Heart right ventricle (tissue), 16 donors: ENCODE measurements at places on chromosomes 11 and 22. TPM values are rescaled to one million over a fixed set of nuclear protein-coding genes. Genes with fewer than 3 reads are reported as not detected.

Gene ZNRF3
- 6.3 TPM for total RNA-seq

Gene SYCE3
- total RNA-seq: not detected

Gene RFPL2
- total RNA-seq: not detected

Gene FBLN1
- total RNA-seq: 57.3 TPM

Gene KCNK7
- 0.35 TPM for total RNA-seq

DNA sequence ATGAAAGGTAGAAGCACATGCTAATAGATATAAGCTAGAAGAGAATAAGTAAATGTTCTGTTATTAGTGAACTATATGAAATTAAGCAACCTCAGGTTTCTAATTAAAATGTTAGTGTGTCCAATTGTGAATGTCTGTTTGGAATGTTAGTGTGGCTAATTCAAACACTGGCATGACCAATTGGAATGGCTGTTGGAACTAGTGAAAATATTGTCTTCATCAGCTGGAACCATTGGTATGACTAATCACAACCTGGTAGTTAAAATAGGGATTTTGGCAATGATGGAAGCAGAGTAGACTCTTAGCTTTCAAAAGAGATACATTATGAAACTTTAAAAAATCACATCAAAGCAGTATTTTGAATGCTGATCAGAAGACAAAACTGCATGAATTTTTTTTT lies 66.8 kb downstream of the CYB5R2 start:
- H3K27me3 ChIP-seq: no peaks in the 10 kb centered on the region
- no peak for DNase-seq
- no peak overlapping the region for H3K27ac ChIP-seq
- peaks cover 16% of the 10 kb centered on the region for H3K4me1 ChIP-seq

GRCh38 chr22:46542011-46542985 lies 4.9 kb upstream of the CELSR1 start:
- no peaks in the 10 kb centered on the region for H3K27me3 ChIP-seq
- no peaks in the 10 kb centered on the region for H3K36me3 ChIP-seq
- peak; percentile 79 for DNase-seq
- H3K4me3 ChIP-seq: no peak overlapping the region

GRCh38 chr22:48423481-48423911 lies 1404.2 kb downstream of the BRD1 start:
- H3K27ac ChIP-seq: no peak overlapping the region
- H3K27me3 ChIP-seq: no peaks in the 10 kb centered on the region
- H3K36me3 ChIP-seq: no peaks in the 10 kb centered on the region
- no peak for DNase-seq
- H3K4me1 ChIP-seq: no peaks in the 10 kb centered on the region

DNA sequence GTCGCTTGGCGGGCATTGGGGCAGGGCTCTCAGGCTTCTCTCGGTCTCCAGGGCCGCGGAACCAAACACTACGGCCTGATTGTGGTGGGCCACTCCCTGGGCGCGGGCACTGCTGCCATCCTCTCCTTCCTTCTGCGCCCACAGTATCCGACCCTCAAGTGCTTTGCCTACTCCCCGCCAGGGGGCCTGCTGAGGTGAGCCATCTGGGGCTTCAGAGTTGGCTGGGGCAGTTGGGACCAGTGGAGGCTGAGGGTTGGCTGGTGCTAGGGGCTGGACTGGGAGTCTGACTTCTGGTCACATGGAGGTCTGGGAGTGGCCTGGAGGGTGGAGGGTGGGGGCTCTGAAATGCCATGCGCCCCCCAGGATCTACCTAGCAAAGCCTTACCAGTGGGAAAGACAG lies 15.3 kb upstream of the MYRF start:
- no peak overlapping the region for H3K27ac ChIP-seq
- H3K4me3 ChIP-seq: no peak overlapping the region
- H3K27me3 ChIP-seq: no peaks in the 10 kb centered on the region
- no peak for DNase-seq
- H3K36me3 ChIP-seq: no peaks in the 10 kb centered on the region

GRCh38 chr22:45916515-45916914 lies 60.4 kb downstream of the WNT7B start:
- H3K4me1 ChIP-seq: peaks cover 4% of the 10 kb centered on the region
- DNase-seq: no peak
- H3K36me3 ChIP-seq: no peaks in the 10 kb centered on the region
- H3K4me3 ChIP-seq: no peak overlapping the region
- H3K27ac ChIP-seq: no peak overlapping the region
- H3K27me3 ChIP-seq: no peaks in the 10 kb centered on the region

GRCh38 chr22:30402028-30402765 lies 5.4 kb downstream of the SEC14L2 start:
- peaks cover 12% of the 10 kb centered on the region for H3K4me1 ChIP-seq
- H3K36me3 ChIP-seq: peaks cover 4% of the 10 kb centered on the region
- no peak for DNase-seq
- no peak overlapping the region for H3K4me3 ChIP-seq

DNA sequence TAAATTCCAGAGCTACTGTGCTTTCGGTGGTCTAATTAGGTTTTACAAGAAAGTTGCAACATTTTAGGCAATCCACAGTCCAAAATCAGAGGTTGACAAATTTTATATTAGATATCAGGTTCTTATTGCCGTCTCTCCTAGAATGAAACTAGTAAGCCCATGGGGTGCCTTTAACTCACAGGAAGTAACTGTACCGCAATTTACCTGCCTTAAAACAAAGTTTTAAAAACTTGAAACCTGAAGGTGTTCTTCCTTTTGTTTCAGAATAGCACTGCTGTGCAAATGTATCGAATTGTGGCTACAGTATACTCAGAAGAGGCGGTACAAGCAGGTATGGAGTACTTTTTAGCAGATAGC lies 77.2 kb downstream of the PISD start:
- no peak overlapping the region for H3K27ac ChIP-seq
- DNase-seq: no peak
- no peaks in the 10 kb centered on the region for H3K27me3 ChIP-seq

DNA sequence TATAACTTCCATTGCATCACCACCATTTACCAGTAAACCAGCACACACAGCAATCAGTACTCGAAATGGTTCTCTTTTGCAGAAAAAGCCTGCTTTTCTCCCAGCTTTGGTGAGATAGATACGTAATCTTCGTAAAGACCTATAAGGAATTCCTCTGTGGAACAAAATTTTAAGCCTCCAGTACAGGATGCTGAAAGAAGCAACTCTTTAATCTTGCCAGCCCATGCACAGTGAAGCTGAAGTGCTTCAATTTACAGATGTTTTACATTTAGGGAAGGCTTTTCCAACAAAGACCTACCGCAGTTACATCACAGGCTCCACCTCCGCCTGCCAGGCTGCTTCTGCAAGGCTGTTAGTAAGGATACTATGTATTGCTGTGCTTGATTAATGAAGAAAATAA lies 1.9 kb downstream of the ELMOD1 start:
- peaks cover 83% of the 10 kb centered on the region for H3K27me3 ChIP-seq
- no peaks in the 10 kb centered on the region for H3K36me3 ChIP-seq
- no peak overlapping the region for H3K4me3 ChIP-seq
- H3K27ac ChIP-seq: no peak overlapping the region

DNA sequence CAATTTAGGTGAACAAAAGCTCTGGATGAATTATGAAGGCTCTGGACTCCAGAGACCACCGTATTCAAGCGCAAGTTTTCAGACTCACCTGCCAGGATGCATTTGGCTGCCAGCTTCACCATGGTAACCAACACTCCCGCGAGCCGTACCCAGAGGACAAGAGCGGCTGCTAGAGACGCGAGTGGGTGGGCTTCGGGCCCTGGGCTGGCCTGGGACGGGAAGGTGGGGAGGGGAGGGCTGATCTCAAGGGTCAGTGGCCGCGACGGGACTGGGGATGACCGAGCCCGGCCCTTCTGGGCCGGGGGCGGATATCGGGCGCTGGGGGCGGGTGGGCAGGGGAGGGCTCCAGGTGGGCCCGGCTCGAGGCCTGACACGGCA lies 344 bp downstream of the IFT27 start:
- peaks cover 15% of the 10 kb centered on the region for H3K4me1 ChIP-seq
- DNase-seq: peak; percentile 40
- H3K36me3 ChIP-seq: no peaks in the 10 kb centered on the region

DNA sequence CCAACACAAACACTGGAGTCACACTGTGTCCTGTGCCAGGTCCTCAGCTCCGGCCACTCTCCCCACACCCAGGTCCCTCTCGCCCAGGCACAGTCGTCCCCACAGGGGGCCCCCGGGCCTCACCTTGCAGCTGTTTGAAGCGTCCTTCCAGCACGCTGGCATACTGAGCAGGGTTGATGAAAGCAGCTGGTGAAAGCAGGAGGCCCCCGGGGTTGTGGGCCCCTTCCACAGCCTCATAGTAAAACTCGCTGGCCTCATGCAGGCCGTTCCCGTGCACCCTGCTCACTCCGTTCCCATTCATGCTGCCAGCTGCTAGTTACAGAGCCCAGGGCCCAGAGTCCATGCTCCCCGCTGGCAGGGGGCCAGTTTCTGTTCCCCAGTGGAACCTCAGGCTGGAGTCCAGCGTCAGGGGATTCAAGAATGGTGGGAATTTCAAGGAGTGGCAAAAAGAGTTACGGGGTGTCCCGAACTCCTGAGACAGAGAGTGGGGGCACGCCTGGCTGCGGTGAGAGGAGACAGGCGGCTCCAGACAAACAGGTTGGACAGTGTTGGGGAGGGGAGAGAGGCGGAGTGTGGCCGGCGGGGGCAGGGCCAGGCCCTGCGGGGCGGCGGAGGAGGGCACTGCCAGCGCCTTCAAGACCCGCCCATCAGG lies 10.6 kb downstream of the SPTBN2 start:
- DNase-seq: no peak
- H3K4me1 ChIP-seq: no peaks in the 10 kb centered on the region

GRCh38 chr11:74403607-74404321 lies 5.5 kb upstream of the PGM2L1 start:
- H3K27me3 ChIP-seq: peaks cover 3% of the 10 kb centered on the region
- DNase-seq: no peak
- H3K4me1 ChIP-seq: no peaks in the 10 kb centered on the region
- H3K36me3 ChIP-seq: no peaks in the 10 kb centered on the region
- no peak overlapping the region for H3K27ac ChIP-seq
- H3K4me3 ChIP-seq: no peak overlapping the region

GRCh38 chr11:19520681-19521080 lies 192.0 kb upstream of the NAV2 start:
- DNase-seq: no peak
- H3K4me3 ChIP-seq: no peak overlapping the region
